ENCODE measurements at places on chromosomes 2 and 18.

DNA sequence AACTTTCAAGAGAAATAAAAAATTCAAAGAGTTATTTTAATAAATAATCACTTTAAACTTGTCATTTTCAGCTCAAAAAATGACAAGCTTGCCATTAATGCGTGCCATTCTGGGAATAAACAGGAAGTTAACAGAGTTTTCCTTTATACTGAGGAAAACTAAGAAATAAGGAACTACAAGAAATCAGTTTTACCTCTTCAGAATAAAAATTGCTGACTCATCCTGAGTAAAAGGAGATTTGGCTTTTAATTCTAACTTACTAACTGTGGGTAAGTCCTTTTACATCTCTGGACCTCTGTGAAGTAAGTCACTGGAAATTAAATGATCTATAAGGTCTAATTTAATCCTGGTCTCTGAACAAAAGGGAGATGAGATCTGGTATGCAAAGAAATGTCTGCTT, 16.1 kb downstream of the CEBPZ start:
- DNase-seq, result peak; percentile 32

- DNase-seq, result no peak
These were observed 269.7 kb downstream of the ALPK2 start for GRCh38 chr18:58359218-58359617.

GRCh38 chr2:33126552-33126951, 179.8 kb downstream of the LTBP1 start:
- DNase-seq, result no peak

DNA sequence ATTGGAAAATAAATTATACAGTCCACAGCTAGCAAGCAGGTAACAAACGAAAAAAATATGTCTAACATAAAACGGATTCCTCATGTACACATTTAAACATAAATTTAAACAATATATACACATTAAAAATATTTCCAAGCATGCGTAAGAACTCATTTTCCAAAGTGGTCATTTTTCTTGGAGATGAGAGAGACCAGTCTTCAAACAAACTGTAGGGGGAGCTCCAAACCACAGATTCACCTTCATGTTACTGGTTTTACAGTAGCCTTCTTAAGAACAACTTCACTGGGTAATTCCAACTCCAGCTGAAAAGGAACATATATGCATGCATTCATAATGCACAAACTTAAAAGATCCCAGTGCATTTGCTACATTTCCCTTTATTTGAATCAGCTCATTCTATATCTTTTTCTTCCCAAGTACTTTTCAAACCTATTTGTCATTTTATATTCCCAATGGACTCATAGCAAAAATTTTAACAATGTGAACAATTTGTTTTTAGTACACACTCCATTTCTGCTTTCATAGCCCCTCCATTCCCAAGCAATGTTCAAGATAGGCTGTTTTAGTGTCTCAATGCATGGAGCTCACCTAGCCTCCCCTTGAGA, 4.7 kb upstream of the STAMBP start:
- DNase-seq, result peak; percentile 89

- no peak for DNase-seq
These were observed 33.8 kb downstream of the TMEM182 start for GRCh38 chr2:102795641-102796040.

DNA sequence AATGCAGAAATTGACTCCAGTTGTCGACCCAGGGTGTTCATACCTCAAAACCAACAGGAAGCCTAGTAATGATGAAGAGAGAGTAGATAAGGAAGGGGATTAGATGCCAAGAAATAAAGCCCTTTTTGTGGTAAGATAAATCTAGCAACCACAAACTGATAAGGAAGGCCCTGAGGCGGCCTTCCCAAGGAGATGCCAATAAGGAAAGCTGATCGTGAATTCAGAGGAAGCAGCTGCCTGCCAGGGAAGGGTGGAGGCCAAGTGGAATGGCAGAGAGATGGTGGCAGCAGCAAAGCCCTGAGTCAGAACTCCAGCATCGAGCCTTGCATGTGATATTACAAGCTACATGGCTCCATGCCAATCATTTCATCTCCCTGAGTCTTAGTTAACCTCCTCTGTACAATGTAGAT, 126.3 kb downstream of the IRS1 start:
- no peak for DNase-seq

GRCh38 chr2:204346906-204347305, 198.4 kb upstream of the PARD3B start:
- no peak for DNase-seq

DNA sequence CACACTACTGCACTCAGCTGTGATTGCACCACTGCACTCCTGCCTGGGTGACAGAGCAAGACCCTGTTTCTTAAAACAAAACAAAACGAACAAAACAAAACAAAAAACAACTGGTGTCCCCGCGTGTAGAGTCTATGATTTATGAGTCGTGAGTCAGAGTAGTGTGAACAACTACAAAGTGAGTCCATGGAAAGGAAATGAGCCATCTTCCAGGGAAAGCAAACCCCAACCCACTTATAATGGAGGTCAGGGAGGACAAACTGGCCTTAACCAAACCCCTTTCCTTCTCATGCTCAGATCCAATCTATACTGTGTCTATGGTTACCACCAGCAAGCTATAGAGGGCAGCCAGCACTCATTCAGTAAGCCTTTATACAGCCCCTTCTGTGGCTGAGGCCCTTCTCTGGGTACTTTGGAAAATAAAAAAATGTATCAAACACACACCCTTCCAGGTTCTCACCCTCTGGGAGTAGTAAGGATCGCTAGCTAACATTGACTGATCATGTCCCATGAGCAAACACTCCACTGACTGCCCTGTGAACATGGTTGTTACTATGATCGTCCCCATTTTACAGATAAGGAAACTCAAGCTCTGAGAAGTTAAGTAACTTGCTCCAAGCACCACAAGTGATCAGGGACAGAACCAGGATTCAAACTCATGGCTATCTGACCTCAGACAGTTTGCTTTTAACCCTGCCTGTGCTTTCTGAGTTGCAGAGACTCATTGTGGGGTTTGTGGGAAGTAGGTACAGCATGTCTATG, 24.7 kb upstream of the COLEC12 start:
- no peak for DNase-seq

GRCh38 chr2:160791884-160792283, 298.3 kb upstream of the RBMS1 start:
- no peak for DNase-seq

DNA sequence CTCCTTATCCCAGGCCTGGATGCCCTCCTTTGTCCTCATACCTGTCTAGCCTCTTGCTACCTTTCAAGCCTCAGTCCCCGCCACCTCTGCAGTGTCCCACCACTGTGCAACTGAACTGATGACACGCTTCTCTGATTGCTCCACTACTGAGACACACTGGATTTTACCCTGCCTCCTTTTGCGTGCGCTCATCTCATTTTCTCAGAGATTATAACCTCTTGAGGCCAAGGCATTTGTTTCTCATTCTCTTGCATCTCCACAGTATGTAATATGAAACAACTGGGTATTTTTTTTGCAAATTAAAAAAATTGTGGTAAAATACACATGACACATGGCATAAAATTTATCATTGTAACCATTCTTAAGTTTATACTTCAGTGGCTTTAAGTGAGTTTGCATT, 95.4 kb downstream of the PRKCE start:
- no peak for DNase-seq

- no peak for DNase-seq
These were observed 37.6 kb downstream of the CCBE1 start for GRCh38 chr18:59659508-59660170.

GRCh38 chr2:196252408-196253115, 81.2 kb upstream of the STK17B start:
- no peak for DNase-seq

DNA sequence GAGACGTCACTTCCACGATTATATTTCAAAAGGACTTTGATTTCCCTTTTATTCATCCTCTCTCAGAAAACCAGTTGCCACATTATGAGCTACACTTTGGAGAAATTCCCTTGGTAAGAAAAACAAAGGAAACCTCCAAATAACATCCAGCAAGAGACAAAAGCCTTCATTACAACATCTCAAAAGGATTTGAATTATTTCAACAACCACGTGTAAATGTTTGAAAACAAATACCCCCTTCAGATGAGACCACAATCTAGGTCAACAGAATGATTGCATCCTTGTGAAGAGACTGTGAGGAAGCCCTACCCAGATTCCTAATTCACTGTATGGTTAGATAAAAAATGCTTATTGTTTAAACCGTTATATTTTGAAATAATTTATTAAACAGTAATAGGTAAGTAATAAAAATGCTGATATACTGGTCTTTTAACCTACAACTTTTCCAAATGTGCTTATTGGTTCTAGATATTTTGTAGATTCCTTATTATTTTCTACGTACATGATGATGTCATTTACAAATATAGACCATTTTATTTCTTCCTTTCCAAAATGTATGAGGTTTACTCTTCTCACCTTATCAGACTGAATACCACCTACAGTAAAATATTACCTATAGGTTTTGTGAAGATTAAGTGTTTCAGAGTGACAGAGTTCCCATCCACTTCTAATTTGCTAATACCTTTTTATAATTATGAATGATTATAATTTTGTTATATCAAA, 922.7 kb upstream of the CHAC2 start:
- no peak for DNase-seq

- no peak for DNase-seq
These were observed 222.0 kb downstream of the LDLRAD4 start for GRCh38 chr18:13440277-13441248.

- DNase-seq, result no peak
These were observed 25.3 kb upstream of the RFX8 start for GRCh38 chr2:101500180-101500579.

DNA sequence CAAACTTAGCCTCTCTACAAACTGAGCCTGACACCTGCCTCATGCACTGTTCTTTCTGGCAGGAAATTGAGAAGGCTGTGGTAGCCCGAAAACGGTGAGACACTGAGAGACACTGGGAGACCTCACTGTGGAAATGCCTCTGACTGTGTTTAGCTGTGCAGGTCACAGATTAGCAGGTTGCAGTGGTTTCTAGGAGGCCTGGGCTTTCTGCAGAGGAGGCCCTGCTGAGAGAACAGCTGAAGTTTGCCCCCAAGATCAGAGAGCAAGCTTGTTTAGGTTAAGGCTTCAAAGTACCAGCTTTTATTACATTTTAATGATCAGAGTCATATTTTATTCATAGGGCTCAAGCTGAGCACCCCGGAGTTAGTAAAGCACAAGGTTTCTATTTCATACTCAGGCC, 68.7 kb upstream of the LYPD6 start:
- no peak for DNase-seq

Data from NB4 (cell line).